ENCODE measurements at places on chromosomes 13 and 19.

DNA sequence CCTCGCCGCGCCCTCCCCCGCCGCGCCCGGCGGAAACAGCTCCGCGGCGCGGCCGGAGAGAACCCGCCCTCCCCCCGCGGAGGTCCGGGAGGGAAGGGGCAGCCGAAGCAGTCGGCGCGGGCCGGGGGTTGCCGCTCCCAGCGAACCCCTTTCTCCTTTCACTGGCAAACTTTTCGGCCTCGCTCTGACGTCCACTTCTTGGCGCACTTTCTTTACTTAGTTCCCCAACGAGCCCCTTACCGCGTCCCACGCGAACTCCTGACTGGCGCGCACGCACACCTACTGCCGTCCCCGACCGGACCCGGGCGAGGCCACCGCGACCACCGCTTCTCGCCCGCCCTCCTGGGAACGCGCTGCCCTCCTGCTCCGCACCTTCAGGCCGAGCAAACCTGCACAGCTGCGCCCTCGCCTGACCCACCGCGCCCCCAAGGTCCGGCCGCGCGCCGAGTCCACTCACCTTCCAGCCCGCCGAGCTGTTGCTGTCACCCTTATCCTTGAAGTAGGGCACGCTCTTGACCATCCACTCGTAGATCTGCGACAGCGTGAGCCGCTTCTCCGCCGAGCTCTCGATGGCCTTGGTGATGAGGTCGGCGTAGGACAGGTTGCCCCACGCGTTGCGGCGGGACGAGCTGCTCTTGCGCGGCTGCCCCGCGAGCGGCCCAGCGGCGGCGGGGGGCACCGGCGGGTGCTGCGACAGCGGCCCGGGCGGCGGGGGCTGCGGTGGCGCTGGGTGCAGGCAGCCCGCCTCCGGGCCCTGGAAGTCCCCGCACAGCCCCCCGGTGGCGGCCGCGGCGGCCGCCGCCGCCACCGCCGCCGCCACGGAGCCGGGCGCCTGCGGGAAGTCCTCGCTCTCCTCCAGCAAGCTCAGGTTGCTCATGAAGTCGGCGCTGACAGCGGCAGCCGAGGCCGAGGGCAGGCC, 1.1 kb downstream of the FOXO1 start:
- DNase-seq = peak; percentile 46

GRCh38 chr13:28650284-28650683, 8.6 kb upstream of the POMP start:
- no peak for DNase-seq

- DNase-seq = no peak
Measured at GRCh38 chr19:50818859-50819472, 4.6 kb downstream of the KLK1 start.

DNA sequence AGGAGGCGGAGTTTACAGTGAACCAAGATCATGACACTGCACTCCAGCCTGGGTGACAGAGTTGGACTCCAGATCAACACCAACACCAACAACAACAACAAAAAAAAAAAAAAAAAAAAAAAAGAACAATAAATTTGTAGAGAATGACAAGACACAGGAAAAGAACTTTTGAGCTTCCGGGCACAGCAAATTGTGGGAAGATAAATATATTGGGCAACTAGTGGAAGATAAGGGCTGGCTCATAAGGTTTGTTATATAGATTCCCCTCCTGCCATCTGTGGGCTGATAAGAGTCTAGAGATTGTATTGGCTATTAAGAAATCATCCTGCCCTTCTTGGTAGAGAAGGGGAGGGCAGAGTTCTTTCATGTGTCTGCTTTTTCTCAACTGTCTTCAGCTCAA, 33.1 kb upstream of the CYP2S1 start:
- DNase-seq = no peak

- DNase-seq = no peak
Measured at GRCh38 chr13:42048342-42048683, at the start of gene DGKH. Gene DGKH, plus strand, starts transcription at chr13:42048648. Its CDS starts 126 bp downstream, at chr13:42048774.

GRCh38 chr19:2021453-2022140, 6.1 kb upstream of the BTBD2 start:
- no peak for DNase-seq

GRCh38 chr13:34993470-34993869, 51.4 kb downstream of the NBEA start:
- no peak for DNase-seq

DNA sequence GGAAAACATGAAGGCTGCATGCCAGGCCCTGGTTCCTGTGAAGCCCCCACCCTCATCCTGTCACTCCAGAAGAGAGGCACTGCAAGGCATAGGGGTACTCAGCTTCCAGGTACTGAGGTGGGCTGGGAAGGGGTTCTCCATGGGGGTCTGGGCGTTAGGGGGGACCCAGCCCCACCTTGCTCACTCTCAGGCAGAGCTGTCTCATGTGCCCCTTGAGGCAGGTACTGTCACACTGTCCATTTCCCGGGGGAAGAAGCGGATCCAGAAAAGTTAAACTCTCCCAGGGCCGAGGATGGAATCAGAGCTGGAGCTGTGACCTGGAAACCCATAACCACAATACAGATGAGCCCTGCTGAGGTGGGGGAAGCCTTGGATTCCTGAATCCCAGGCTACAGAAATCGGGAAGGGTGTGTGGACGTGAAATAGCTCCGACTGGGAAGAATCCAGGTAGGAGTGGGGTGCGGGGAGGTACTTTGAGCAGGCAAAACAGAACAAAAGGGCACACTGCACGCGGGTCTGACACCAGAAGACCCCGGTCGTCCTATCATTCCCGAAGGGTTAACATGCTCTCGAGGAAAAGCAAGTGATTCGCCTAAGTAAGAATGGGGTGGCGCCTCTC, 540 bp upstream of the USE1 start:
- no peak for DNase-seq

- no peak for DNase-seq
Measured at GRCh38 chr19:32672841-32673240, 2.1 kb downstream of the ANKRD27 start.

GRCh38 chr13:46801858-46802257, 4.9 kb upstream of the ESD start:
- DNase-seq = no peak

- no peak for DNase-seq
Measured at GRCh38 chr13:97004096-97004876, 10.0 kb upstream of the OXGR1 start.

GRCh38 chr13:40403509-40404241, 262.8 kb downstream of the FOXO1 start:
- DNase-seq = no peak

DNA sequence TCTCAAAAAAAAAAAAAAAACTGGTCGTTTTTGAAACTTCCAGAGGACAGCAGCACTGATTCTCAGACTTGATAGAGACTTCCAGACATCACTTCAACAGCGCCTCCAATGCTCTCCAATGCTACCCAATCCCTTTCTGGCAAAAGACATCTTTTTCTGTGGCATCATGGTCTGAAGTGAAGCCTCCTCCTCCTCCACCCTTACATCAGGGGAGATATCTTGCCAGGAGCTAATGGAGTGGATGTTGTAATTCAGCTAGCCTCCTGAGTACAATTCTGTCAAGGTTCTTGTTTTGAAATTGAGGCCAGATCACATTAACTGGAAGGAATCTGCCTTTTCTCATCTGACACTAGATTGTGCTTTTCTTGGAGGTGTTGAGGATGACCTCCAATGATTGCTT, 24.2 kb downstream of the FXYD5 start:
- DNase-seq = peak; percentile 4

DNA sequence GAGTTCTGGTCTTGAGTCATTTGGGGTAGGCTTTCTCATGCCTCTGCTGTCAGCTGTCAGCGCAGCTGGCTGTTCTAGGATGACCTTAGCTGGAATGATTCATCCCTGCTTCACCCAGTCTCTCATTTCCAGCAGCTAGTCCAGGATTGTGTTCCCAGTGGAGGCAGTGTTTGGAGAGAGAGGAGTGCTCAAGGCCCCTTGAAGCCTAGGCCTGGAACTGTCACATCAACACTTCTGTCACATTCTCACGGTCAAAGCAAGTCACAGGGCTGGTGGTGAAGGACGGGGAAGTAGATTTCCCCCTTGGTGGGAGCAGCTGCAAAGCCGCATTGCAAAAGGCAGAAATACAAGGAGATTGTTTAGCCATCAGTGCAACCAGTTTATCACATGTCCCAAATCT, 15.2 kb downstream of the TPT1 start:
- DNase-seq = no peak

DNA sequence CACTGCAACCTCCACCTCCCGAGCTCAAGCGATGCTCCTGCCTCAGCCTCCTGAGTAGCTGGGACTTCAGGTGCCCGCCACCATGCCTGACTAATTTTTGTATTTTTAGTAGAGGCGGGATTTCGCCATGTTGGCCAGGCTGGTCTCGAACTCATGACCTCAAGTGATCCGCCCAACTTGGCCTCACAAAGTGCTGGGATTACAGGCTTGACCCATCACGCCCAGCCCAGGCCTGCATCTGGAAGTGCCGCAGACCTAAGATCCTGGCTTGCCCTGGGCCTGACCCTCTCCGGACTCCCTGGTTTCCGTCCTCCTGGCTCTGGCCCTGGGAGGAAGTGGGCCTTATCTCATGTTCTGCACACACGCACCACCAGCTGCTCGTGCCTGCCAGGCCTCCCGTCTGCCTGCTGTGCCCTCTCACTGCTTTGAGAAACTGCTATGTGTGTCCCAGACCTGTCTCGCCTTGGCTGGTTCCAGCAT, 4.7 kb upstream of the PTGIR start:
- DNase-seq = no peak

DNA sequence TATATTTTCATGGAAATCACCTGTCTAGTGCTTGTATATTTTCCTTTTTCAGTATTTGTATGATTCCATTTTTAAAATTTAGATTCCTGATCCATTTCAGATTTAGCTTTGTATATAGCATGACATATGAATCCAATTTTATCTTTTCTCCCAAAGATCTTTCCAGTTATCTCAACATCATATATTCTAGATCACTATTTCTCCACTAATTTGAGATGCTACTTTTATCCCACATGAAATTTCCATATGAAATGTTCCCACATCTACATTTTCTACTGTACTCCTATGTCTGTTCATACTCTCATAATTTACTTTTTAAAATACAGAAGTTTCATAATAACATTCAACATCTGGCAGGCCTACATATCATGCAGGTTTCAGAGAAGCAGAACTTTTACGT, 1784.1 kb downstream of the SLITRK5 start:
- DNase-seq = no peak

- no peak for DNase-seq
Measured at GRCh38 chr19:34649886-34650543, 26.9 kb downstream of the SCGB2B2 start.

- DNase-seq = no peak
Measured at GRCh38 chr19:9786342-9786741, 17.8 kb upstream of the ZNF846 start.

GRCh38 chr13:94433055-94433961, 46.2 kb downstream of the DCT start:
- no peak for DNase-seq

DNA sequence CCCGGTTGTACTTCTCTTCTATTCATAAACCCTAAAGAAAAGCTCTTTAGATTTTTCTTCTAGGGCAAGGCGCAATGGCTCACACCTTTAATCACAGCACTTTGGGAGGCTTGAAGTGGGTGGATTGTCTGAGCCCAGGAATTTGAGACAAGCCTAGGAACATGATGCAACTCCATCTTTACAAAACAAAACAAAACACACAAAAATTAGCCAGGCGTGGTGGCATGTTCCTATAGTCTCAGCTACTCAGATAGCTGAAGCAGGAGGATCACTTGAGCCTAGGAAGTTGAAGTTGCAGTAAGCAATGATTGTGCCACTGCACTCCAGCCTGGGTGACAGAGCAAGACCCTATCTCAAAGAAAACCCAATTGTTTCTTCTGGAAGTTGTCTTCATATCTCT, 240.3 kb downstream of the SHISA2 start:
- no peak for DNase-seq

DNA sequence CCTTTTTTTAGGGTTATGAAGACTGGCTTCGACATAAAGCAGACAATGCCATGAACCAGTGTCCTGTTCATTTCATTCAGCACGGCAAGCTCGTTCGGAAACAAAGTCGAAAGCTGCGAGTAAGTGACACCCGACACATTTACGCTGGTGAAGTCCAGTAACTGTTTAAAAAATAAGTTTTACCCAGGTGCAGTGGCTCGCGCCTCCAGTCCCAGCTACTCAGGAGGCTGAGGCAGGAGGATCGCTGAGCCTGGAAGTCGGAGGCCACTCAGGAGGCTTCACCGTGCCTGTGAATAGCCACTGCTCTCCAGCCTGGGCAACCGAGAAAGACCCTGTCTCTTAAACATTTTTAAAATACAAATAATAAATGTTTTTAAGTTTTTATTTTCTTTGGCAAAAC, 120.8 kb downstream of the ATP11A start:
- DNase-seq = no peak

DNA sequence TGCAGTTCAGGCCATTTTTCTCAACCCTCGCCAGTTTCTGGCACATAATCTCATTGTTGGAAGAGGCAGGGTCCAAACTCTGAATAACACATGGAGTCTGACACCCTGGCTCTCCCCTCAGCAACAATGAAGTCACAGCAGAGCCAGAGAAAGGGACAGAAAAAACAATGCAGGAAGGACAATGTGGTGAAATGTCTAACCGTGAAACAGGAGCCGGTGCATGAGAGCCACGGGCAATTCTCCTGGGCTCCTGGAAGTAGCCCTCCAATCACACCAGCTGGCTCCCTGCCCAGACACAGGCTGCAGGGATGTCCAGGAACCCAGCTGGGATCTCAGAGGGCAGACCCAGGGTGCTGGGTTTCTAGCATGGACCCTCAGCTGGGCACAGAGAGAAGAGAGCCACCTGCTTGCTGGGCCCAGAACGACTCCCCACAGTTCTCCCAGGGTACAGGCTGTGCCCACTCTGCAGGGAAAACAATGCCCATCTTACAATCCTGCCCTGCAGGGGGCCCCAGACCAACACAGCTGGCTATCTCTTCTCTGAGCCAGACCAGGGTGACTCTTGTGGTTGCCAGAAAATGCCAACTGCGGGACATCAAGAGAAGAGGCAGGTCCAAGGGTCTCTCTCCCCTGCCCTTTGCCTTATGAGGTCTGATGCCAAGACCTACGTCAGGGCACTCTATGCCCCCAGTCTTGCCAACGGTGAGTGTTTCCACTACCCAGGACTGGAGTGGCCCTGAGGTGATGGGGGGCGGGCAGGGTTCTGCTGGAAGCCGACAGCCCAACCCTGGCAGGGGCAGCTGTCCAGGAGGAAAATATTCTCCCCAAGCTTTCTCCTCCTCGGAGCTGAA, 64.5 kb downstream of the CEBPG start:
- no peak for DNase-seq

DNA sequence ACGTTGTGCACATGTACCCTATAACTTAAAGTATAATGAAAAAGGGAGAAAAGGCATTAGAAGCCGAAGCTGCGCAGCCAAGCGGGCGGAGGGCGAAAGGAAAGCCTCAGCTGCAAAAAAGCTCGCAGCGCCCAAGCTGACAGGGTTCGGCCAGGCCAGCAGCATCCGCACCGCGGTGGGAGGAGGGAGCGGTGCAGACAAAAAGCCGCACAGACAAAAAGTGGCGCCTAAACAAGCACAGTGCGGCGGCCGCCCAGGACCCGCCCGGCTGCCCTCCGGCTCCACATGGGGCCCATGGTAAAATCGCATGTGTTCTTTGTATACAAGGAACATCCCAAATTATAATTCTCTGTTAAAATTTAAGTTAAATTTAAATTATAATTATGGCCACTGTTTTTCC, 42.4 kb downstream of the PSG3 start:
- DNase-seq = no peak

GRCh38 chr13:79482281-79482970, 1.5 kb downstream of the NDFIP2 start:
- no peak for DNase-seq

GRCh38 chr19:48955308-48955958, 758 bp downstream of the BAX start:
- DNase-seq = no peak

All from activated CD4-positive, alpha-beta T cell treated with anti-CD3 and anti-CD28 coated beads, Interleukin-2, amount 10 ng/mL, durations not matched to agents 7 days and 5 days (primary cell).